ENCODE measurements at places on chromosomes 7 and 10. TPM values are rescaled to one million over a fixed set of nuclear protein-coding genes. Genes with fewer than 3 reads are reported as not detected.

Gene TRPV6
- not detected for total RNA-seq

Gene MACC1
- 0.50 TPM for total RNA-seq

Gene HMX3
- total RNA-seq, result not detected

Gene PRLHR
- not detected for total RNA-seq

Gene PDE6C
- total RNA-seq, result not detected

Gene PPP1R17
- total RNA-seq, result not detected

Gene UTF1
- not detected for total RNA-seq

Gene SPDYE2B
- total RNA-seq, result not detected

Measured in smooth muscle cell of the pulmonary artery (primary cell).